ENCODE measurements at places on chromosomes 7 and 10.

DNA sequence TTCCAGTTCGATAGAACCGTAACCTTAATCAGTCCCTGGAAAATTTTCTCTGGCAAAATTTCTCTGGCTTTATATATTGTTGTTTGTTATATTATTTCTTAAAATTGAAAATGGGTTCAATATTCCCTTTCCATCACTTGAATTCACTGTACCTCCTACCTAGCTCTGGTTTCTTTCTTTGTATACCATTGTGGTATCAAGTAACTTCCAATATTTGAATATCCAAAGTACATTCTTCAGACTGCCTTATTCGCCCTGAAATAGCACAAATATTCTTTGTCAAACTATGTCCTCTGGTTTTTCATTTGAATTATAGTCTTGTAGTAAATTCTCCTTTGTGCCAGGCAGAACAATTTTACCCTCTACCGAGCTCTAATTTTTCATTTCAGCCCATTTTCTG, 541.6 kb downstream of the REEP3 start:
- no peak for DNase-seq

- DNase-seq: no peak
Measured at GRCh38 chr7:11714676-11715075, 117.3 kb downstream of the THSD7A start.

DNA sequence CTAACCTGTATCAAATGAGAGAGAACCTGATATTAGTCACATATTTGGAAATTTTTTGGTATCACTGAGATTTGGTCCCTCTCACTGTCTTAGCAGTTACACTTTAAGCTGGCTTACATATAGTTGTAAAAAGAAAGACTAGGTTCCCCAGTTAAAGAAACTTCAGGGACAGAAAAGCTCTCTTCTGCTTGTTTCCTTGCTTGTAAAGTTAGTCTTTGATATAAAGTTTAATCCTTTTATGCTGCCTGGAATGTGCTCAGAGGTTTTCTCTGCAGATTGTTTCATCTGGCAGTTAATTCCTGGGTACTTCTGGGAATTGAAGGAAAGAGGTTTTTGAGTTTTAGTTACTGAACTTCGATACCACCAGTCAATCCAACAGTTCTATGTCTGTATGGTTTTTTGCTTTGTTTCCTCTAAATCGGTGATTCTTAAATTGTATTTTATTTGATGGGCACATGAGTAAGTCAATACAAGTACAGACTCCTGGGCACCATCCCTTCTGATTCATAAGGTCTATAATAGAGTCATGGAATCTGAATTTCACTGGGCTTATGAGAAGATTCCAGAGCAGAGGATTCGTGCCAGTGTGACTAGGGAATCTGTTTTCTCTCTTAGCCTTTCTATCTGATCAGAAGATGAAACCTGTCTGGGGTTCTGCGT, 1080.9 kb upstream of the C7orf33 start:
- DNase-seq: no peak

- DNase-seq: no peak
Measured at GRCh38 chr7:140767418-140767817, 70.9 kb downstream of the NDUFB2 start.

DNA sequence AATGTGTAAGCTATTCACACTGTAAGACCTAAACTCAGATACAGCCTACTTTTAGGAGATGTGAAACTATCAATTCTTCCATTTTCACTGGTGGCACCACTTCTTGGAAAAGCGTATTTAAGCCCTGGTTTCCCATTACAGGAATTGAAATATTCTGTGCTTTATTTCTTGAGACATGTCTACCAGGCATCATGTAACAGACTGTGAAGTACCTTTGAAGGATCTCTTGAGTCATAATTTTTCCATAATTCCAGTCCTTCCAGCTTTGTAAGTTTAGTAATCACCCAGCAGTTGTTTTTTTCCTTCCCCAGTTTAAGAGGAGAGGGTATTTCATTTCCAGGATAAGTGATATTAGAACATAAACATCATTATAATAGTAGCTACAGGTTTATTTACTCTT, 186.0 kb upstream of the PRPS1L1 start:
- no peak for DNase-seq

DNA sequence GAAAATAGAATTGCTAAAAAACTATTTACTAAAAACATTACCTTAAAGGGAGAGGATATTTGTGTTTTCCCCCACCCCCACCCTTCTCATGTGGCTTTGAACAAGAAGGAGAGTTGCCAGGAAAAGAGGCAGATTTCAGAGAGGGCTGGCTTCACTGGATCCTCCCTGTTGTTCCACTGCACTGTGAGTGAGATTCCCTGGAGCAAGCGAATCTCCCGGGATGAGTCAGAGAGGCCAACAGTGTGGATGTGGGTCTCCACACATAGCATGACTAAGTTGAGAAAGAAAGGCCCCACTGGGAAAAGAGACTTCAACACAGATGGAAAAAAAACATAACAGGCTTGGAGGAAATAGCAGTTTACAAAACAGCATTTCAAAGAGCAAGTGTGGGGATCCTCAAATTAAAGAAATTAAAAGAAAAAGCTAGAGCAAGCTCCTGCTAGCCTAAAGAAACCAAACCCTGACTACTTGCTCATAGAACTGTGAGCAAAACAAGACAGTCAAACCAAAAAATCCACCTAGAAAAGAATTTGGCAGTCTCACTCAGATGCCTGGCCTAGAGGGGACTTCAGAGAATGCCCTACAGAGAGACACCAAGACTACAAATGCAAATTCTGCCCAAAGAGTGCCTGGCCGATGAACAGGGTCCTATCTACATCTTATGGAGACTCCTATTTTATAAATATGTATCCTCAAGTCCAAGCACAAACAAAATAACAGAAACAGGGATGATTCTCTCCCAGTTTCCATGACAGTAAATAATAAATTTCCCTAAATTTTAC, 3.4 kb downstream of the CAV1 start:
- no peak for DNase-seq

DNA sequence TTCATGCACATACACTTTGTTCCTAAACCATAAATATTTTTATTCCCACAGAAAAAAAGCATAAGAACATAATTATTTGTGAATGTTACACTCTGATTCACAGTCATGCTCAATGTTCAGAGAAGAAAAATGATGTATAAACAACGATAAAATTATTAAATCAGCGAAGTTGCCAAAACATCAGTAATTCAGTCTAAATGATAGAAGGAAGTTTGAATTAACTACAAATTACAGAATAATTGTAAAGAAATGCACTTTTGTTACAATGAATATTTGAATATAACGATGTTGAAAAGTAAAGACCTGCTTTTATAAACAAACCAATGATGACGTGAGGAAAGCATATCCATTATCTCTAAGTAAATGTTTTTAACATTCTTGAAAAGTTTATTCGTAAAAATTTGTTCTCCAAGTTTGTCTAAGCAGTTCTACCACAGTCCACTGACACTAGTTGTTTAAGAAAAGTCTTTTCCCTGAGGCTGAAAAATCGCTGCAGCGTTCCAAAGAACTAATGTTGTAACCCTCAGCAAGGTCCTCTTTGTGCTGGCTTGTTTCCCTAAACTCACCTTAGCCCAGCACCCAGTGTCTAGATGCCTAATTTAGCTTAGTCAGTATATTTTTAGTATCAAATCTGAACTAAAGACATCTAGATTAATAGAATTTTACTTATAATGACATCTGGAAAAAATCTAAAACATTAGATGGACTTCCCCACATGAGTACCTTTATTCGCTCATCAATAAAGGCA, 30.4 kb downstream of the TSPAN12 start:
- no peak for DNase-seq

DNA sequence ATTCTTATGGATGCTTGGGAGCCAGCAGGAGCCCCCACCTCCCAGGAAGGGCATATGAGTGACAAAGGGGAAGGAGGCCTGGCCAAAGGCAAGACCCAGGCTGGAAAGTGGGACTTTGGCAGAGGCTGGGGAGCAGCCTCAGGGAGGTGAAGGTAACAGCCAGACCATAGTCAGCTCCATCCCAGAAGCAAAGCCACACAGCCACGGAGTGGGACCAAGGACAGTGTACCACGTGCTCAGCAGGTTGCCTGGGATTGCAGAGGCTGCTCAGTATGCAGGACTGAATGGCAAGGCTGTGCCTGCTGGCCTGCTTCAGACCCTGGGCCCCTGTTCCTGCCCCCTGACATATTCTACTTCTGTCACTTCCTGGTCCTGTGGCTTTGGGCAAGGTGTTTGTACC, 17.6 kb upstream of the GPR26 start:
- DNase-seq: no peak

DNA sequence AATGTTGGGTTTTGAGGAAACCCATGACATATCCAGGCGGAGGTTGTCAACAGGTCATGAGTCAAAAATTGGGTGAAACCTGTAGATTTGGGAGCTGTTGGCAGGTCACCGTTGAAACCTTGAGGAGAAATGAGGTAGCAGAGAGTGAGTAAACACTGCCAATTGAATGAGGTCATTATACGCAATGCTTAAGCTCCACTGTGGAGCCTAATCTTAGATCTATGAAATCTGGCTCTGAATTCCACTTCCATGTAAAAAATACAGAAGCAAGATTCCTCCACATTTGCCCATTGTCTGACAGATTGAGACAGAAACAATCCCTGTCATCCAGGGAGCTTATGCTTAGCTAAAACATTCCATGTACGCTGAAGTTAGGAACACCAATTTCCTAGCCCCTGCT, 76.0 kb upstream of the IL6 start:
- no peak for DNase-seq

GRCh38 chr10:30373596-30374327, 24.7 kb upstream of the MTPAP start:
- no peak for DNase-seq

DNA sequence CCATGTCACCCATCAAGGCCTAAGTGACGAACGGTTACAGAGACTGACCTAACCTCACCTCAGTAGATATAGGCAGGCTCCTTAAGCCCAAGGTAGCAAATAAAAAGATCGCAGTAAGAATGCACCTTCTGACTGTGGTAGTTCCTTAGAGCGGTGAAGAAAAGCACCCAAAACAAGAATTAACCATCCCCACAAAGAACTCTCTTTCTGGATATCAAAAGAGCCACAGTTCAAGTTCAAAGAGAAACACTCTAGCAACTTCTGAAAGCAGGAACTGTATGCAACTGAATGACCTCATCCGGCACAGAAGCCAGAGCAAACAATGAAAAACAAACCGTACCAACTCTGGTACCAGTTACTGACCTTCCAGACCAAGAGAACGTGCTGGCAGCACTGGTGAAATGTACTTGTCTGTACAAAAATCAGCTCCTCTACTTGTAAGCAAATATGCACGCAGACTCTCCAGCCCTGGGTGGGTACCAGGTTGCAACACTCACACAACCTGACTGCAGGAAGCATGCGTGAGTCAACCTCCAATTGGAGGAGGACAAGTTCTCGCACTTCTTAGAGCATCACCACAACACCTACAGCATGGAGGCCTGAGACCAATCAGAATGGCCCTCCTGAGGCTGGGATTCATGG, 202.7 kb downstream of the FAM107B start:
- peak; percentile 43 for DNase-seq

DNA sequence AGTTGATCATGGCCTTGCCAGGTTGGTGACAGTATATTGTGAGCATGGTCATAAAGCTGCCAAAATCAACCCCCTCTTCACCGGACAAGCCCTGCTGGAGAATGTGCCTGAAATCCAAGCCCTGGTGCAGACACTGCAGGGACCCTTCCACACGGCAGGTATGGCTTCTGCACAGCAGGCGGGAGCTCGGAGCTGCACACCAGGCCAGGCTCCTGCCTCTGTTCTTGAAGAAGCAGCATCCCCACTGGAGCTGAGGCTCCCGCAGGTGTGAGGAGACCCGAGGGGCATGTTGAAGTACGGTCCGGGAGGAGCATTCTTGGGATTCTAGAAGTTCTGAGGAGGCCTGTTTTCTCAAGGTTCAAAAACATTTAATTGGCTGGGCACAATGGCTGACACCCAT, 12.7 kb downstream of the DHTKD1 start:
- no peak for DNase-seq

DNA sequence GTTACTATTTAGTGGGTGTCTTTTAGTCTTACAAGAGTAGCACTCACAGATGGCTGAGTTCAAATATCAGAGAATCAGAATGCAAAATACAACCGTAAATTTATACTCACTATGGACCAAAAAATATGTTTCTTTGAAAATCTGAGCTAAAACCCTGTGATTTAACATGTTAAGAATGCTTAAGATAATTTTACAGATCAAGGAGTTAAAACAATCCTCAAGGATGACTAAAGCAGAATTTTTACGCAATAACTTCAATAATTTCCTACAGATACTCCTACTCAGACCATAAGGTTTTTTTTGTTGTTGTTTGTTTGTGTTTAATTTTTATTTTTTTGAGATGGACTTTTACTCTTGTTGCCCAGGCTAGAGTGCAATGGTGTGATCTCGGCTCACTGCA, 47.9 kb upstream of the CCDC6 start:
- DNase-seq: no peak

GRCh38 chr10:49562893-49563292, 24.0 kb upstream of the ERCC6 start:
- DNase-seq: no peak

GRCh38 chr10:43230101-43230908, 36.6 kb downstream of the RASGEF1A start:
- no peak for DNase-seq

- DNase-seq: no peak
Measured at GRCh38 chr7:130595986-130596385, 72.6 kb downstream of the COPG2 start.

- no peak for DNase-seq
Measured at GRCh38 chr7:90719155-90719554, 123.0 kb downstream of the CDK14 start.

GRCh38 chr7:94149789-94150545, 145.8 kb upstream of the BET1 start:
- no peak for DNase-seq

GRCh38 chr7:151245360-151246101, 3.0 kb downstream of the SMARCD3 start:
- DNase-seq: peak; percentile 38

- peak; percentile 75 for DNase-seq
Measured at GRCh38 chr7:41103331-41103730, 599.6 kb downstream of the INHBA start.

- DNase-seq: no peak
Measured at GRCh38 chr10:100184426-100184825, 1.4 kb downstream of the ERLIN1 start.

- DNase-seq: no peak
Measured at GRCh38 chr7:1848013-1848640, 178.1 kb downstream of the ELFN1 start.

GRCh38 chr10:77289027-77289501, 348.5 kb downstream of the KCNMA1 start:
- DNase-seq: no peak

GRCh38 chr7:3437467-3437866, 136.4 kb downstream of the SDK1 start:
- no peak for DNase-seq

- no peak for DNase-seq
Measured at GRCh38 chr7:19080093-19080492, 37.3 kb downstream of the TWIST1 start.

DNA sequence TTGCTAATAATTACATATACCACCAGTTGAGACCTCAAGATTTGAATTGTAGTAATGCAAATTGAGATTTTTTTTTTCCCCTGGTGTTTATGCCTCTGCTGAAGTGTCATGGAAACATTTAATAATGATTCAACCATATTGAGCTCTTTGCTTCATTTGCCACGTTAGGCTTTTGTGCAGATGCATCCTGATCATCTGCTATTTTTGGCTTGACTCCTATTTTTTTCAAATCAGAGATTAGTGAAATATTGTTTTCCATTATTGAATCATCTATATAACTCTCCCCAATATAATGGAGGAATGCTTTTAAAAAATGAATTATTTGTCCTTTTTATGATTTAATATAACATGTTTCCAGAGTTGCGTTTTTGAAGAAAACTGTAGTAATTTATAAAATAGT, 115.1 kb downstream of the SRI start:
- DNase-seq: no peak

All from inflammatory macrophage treated with lipopolysaccharide for 1 hour (primary cell).